ENCODE measurements at places on chromosomes 7 and 10. TPM values are rescaled to one million over a fixed set of nuclear protein-coding genes. Genes with fewer than 3 reads are reported as not detected.

The ADAM22 gene
- 1.1 TPM for total RNA-seq

The HKDC1 gene
- total RNA-seq, result 4.2 TPM

The NKX1-2 gene
- not detected for total RNA-seq

The CYP17A1 gene
- not detected for total RNA-seq

The CFAP46 gene
- not detected for total RNA-seq

- H3K27ac ChIP-seq, result no peak overlapping the region
- no peaks in the 10 kb centered on the region for H3K4me1 ChIP-seq
- no peaks in the 10 kb centered on the region for H3K27me3 ChIP-seq
- no peak for DNase-seq
- H3K36me3 ChIP-seq, result no peaks in the 10 kb centered on the region
Measured at GRCh38 chr10:21364196-21365114, 161.0 kb downstream of the SKIDA1 start.

- no peaks in the 10 kb centered on the region for H3K27me3 ChIP-seq
- no peak overlapping the region for H3K4me3 ChIP-seq
- H3K36me3 ChIP-seq, result no peaks in the 10 kb centered on the region
Measured at GRCh38 chr7:48976253-48976652, 51.9 kb downstream of the CDC14C start.

GRCh38 chr10:13448216-13448615 is 80.6 kb downstream of the BEND7 start:
- no peak for DNase-seq
- no peak overlapping the region for H3K4me3 ChIP-seq
- no peaks in the 10 kb centered on the region for H3K36me3 ChIP-seq
- no peaks in the 10 kb centered on the region for H3K4me1 ChIP-seq
- H3K27me3 ChIP-seq, result peaks cover 18% of the 10 kb centered on the region

DNA sequence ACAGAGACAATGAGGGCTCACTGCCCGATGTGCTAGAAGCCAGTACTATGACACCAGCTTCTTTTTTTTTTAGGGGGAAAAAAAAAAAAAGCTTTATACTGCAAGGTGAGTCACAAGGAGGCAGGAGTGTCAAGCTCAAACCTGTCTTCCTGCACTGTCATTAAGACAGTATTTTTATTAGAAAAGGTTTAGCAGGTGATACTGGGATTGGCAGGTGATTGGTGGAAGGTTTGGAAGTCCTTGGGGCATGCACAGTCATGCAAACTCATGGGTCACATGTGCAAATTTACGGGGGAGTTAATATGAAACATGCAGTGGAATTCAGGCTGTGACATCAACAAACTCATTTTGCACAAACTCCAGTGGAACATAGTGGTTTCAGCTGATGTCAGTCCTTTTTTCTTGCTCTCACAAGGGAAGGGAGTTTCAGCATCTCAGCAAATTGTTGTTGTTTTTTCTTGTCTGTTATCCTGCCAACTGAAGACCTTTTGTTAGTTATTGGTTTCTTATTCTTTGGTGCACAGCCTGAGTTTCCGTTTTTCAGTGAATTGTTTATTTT is 530.6 kb downstream of the ANKRD7 start:
- H3K4me3 ChIP-seq, result no peak overlapping the region
- no peaks in the 10 kb centered on the region for H3K36me3 ChIP-seq
- DNase-seq, result no peak
- no peak overlapping the region for H3K27ac ChIP-seq

- H3K4me3 ChIP-seq, result peak overlapping the region; percentile 90
- peaks cover 17% of the 10 kb centered on the region for H3K36me3 ChIP-seq
- DNase-seq, result peak; percentile 73
- H3K27ac ChIP-seq, result peak overlapping the region; percentile 54
Measured at GRCh38 chr7:32942415-32943251, 14.6 kb upstream of the FKBP9 start.

GRCh38 chr10:70830164-70830563 is 14.4 kb downstream of the SGPL1 start:
- no peak overlapping the region for H3K27ac ChIP-seq
- no peak overlapping the region for H3K4me3 ChIP-seq
- peaks cover 22% of the 10 kb centered on the region for H3K4me1 ChIP-seq
- no peak for DNase-seq
- H3K27me3 ChIP-seq, result no peaks in the 10 kb centered on the region
- H3K36me3 ChIP-seq, result peaks cover 10% of the 10 kb centered on the region

GRCh38 chr7:106367664-106368063 is 82.9 kb upstream of the NAMPT start:
- no peak for DNase-seq
- H3K36me3 ChIP-seq, result peaks cover 2% of the 10 kb centered on the region
- peaks cover 16% of the 10 kb centered on the region for H3K27me3 ChIP-seq

GRCh38 chr10:99769706-99770105 is 12.7 kb upstream of the ABCC2 start:
- H3K4me3 ChIP-seq, result no peak overlapping the region
- peaks cover 20% of the 10 kb centered on the region for H3K4me1 ChIP-seq
- H3K27me3 ChIP-seq, result no peaks in the 10 kb centered on the region
- H3K27ac ChIP-seq, result no peak overlapping the region

GRCh38 chr7:5226921-5227785 is 37.1 kb downstream of the WIPI2 start:
- no peak for DNase-seq
- no peak overlapping the region for H3K27ac ChIP-seq
- no peaks in the 10 kb centered on the region for H3K27me3 ChIP-seq
- peaks cover 54% of the 10 kb centered on the region for H3K36me3 ChIP-seq

DNA sequence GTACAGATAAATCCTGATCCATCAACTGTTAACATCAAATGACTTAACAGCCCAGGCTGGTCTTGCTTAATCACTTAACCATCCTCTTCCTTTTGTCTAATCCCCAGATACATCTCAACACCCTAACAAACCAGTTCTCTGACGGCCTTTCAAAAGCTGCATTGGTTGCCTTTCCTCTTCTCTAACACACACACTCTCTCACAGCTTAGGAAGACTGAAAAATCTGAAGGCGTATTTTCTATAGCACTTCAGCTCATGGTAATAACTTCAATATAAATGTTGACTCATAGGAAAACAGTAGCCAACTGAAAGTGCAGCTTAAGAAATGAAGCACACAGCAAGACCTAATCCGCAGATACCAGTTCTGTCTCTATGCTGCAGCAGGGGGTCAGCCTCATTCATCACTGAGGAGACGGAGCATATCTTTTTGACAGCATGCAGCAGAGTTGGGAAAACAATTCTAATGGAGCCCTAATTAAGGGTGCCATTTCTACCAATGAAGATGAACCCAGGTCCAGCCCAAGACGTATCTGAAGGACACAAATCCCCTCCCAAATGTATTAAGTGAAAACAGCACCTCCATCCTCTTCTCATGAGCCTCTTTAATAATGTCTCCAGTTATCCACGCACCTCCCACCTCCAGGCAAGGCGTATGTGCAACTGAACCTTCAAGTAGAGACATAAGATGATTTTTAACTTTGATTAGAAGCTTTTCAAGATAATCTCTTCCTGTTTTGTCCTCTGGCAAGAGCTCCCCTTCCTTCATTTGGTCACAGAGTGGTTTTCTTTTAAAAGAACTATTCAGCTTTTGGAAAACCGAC is 211.7 kb upstream of the NFE2L3 start:
- no peaks in the 10 kb centered on the region for H3K36me3 ChIP-seq
- peaks cover 14% of the 10 kb centered on the region for H3K4me1 ChIP-seq
- H3K27me3 ChIP-seq, result peaks cover 23% of the 10 kb centered on the region
- peak overlapping the region; percentile 22 for H3K4me3 ChIP-seq

- peaks cover 42% of the 10 kb centered on the region for H3K4me1 ChIP-seq
- no peaks in the 10 kb centered on the region for H3K36me3 ChIP-seq
- peak; percentile 62 for DNase-seq
- H3K27me3 ChIP-seq, result peaks cover 59% of the 10 kb centered on the region
- H3K4me3 ChIP-seq, result no peak overlapping the region
Measured at GRCh38 chr7:29285444-29285793, 90.8 kb downstream of the CHN2 start.

DNA sequence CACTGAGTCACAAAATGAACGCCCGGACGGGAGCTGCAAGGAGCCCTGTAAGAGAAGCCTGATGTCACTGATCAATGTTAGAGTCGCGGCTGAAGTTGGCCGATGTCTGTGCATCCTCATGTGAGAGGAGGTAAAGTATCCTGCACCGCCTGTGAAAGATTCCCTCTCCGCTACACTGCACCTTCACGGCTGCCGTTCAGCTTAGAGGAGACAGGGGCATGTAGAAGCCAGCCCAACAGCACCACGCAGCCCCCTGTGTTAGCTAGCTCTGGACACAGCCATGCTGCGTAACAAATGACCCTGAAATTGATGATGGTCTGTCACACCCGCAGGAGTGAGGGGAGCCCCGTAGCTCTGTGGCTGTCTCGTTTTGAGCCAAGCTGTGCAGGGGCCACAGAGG is 81.5 kb upstream of the DIP2C start:
- no peak overlapping the region for H3K4me3 ChIP-seq
- DNase-seq, result no peak
- H3K27ac ChIP-seq, result no peak overlapping the region
- H3K36me3 ChIP-seq, result no peaks in the 10 kb centered on the region
- peaks cover 8% of the 10 kb centered on the region for H3K27me3 ChIP-seq

- H3K36me3 ChIP-seq, result no peaks in the 10 kb centered on the region
- no peak overlapping the region for H3K4me3 ChIP-seq
- H3K27ac ChIP-seq, result no peak overlapping the region
Measured at GRCh38 chr10:60358282-60358681, 31.4 kb downstream of the ANK3 start.

DNA sequence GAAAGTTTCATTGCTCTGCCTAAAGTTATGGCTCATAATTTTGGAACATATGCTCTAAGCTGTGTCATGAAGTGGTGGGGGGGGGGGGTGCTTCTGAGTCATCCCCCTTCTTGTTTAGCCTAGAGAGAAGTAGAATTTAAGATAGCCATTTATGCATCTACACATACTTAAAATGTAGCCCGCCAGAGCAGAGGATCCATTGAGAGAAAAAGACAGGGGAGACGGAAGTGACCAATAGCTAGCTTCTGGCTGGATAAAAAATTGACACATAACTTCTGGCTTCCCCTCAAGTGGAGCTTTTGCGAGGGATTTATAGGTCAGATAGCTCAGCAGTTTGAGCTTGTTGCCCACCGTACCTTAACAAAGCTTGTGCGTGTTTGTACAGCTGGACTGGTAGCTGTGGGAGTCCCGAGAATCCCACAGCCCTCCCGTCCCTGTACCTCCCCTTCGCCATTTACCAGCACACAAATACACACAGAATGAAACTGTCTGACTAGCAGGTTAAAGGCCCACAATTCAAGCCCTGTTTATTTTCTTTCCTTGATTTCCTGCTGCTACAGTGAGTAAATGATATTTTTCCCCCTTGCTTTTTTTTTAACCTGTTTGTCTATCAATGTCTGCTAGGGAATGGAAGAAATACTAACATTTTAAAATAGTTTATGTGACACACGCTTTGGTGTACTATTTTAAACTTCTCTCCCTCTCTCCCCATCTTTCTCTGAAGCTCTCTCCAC is 232.6 kb upstream of the FERD3L start:
- no peak overlapping the region for H3K4me3 ChIP-seq
- H3K4me1 ChIP-seq, result no peaks in the 10 kb centered on the region

- H3K4me1 ChIP-seq, result peaks cover 1% of the 10 kb centered on the region
- H3K36me3 ChIP-seq, result no peaks in the 10 kb centered on the region
- no peak overlapping the region for H3K27ac ChIP-seq
Measured at GRCh38 chr7:8211725-8212096, 50.3 kb downstream of the ICA1 start.

DNA sequence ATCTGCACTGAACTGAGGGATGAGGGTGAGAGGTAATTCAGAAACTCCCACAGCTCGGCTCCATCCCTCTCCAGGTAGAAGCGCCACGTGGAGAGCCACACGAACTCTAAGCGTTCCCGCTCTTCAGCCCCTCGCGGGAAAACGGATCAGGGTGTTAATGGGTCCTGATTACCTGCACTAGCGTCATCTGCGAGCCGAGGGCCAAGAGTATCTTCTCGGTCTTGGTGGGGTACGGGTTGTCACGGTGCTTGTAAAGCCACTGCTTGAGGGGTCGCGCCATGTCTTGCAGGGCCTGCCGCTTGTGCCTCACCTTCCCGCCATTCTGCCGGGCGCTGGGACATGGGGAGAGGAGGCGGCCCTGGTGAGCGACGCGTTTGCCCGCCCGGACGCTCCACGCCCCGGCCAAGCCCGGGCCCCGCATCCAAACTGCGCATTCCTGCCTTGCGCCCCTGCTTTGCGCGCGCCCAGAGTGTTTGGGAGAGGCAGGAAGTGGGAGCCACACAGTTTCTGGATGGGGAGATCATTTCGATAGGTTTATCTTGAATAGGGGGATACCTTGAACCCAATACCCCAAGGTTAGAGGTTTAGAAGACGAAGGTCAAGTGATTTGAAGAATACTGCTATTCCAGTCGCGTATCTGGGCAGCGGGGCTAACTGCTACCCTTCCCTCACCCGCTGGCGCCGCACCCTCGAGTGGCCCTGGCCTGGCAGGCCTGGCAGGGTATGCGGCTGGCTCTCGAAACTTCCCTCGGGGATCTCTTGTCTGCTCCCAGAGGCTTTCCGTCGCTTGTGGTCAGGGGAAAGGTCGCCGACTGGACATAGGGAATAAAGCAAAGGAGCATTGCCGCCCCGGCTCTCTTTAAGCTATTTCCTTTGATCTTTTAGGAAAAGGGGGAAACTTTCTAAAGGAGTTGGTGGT is 4.2 kb downstream of the MKX start:
- peak overlapping the region; percentile 31 for H3K27ac ChIP-seq
- H3K4me3 ChIP-seq, result peak overlapping the region; percentile 56
- peaks cover 70% of the 10 kb centered on the region for H3K27me3 ChIP-seq
- H3K4me1 ChIP-seq, result peaks cover 33% of the 10 kb centered on the region

- H3K4me1 ChIP-seq, result no peaks in the 10 kb centered on the region
- no peaks in the 10 kb centered on the region for H3K27me3 ChIP-seq
- no peak overlapping the region for H3K4me3 ChIP-seq
Measured at GRCh38 chr7:84612981-84613681, 418.5 kb upstream of the SEMA3A start.

- H3K36me3 ChIP-seq, result peaks cover 14% of the 10 kb centered on the region
- peaks cover 14% of the 10 kb centered on the region for H3K4me1 ChIP-seq
- no peaks in the 10 kb centered on the region for H3K27me3 ChIP-seq
Measured at GRCh38 chr7:43785420-43785819, 26.9 kb downstream of the BLVRA start.

DNA sequence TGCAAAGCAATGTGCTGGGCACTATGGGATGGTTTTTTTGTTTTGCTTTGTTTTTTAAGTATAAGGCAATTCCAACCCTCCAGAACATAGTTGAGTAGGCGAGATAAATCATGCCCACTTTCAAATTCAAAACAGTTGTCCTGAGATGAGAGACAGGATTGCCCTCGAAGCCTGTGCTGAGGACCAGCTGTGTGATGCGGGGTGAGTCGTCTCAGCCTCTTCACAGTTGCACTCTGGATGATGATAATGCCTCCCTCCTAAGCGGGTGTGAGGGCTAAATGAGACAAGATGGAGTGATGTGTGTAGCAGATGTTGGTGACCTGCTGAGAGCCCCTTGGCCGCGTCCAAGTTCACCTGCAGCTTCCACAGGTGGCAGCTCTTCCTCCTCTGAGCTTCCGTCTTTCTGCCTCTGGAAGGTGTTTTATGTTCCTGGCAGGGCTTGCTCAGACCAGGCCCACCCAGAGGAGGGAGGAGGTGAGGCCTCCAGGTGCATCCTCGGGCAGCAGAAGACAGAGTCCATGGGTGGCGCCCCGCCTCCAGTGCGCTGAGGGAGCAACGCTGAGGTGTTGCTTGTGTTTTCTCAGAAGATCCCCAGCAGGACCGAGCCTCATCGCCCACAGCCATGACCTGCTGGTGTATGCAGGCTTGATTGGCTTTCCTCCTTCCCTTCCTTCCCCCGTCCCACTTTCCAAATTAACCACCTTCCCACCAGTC is 30.6 kb downstream of the ECHDC3 start:
- H3K27ac ChIP-seq, result no peak overlapping the region
- no peaks in the 10 kb centered on the region for H3K36me3 ChIP-seq
- no peaks in the 10 kb centered on the region for H3K4me1 ChIP-seq
- no peak overlapping the region for H3K4me3 ChIP-seq
- peaks cover 8% of the 10 kb centered on the region for H3K27me3 ChIP-seq

- H3K4me1 ChIP-seq, result no peaks in the 10 kb centered on the region
- no peak overlapping the region for H3K4me3 ChIP-seq
- H3K27ac ChIP-seq, result no peak overlapping the region
Measured at GRCh38 chr10:90344226-90344625, 513.6 kb downstream of the HTR7 start.

All from activated CD4-positive, alpha-beta memory T cell treated with anti-CD3 and anti-CD28 coated beads, Interleukin-2, amount 10 ng/mL, durations not matched to agents 7 days and 5 days (primary cell).